Thoracic aorta (tissue), 2 donors: ENCODE measurements at places on chromosomes 4 and X. TPM values are rescaled to one million over a fixed set of nuclear protein-coding genes. Genes with fewer than 3 reads are reported as not detected.

- no peak for DNase-seq
Measured at GRCh38 chrX:39073131-39073530, 271.9 kb downstream of the MID1IP1 start.

GRCh38 chr4:142840516-142841123 lies 5.5 kb downstream of the INPP4B start:
- no peak for DNase-seq

GRCh38 chrX:152884171-152884570 lies 13.7 kb upstream of the ZNF185 start:
- no peak for DNase-seq

DNA sequence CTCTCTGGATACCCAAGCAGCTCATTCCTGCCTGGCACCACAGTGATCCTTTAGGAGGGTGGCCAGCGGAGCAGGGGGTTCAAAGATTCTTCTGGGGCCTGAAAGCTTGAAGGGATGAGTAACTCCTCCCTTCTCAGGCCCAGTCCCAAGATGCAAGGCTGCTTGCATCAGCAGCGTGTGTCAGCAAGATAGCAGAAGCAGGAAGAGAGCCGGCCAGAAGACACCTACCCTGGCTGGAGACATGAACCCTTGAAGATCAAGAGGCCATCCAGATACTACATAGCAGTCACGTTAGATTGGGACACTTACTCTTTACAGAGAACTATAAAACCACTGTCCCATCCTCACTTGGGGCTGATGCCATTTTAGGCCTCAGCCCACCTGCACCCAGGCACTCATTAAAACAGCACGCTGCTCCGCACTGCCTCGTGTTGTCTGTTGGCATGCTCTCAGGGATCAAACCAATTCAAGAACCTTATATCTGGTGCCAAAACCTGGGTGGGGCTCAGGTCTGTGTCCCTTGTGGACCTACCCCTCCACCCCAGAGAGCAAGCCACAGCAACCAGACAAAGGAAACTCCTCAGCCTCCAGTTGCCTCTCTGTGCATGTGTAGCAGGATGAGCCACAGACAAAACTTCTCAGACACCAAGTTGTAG lies 6.5 kb downstream of the UGT2B17 start:
- DNase-seq, result no peak

The DKC1 gene
- total RNA-seq, result 14.9 TPM

The DUSP9 gene
- total RNA-seq, result not detected
